Panc1 (cell line): ENCODE measurements at places on chromosomes 1 and 21.
A peak's percentile ranks its signal among the peaks of the same experiment; 100 is the strongest.

- no peak for DNase-seq
These were observed 45.2 kb upstream of the CD101 start for GRCh38 chr1:116956378-116956777.

GRCh38 chr1:15943992-15944307, 32.0 kb downstream of the ZBTB17 start:
- DNase-seq: no peak

DNA sequence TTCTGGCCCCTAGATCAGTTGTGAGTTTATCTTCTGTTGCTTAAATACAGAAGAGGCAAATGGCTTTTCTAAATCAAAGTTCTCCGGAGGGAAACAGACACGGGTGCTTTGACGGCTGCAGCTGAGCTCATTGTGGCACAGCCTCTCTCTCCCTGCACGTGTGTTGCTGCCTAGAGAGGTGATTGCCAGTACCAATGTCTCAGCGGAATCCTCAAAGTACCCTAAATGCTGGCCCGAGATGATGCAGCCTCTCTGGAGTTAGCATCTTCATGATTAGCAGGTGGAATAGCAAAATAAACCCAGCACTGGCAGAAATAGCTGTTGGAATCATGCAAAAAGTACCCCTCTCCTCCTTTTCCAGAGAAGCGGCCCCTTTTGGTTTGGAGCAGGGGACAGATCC, 192.2 kb downstream of the PRDM2 start:
- DNase-seq: no peak

- DNase-seq: no peak
These were observed 15.3 kb downstream of the RSPH1 start for GRCh38 chr21:42480736-42481135.

DNA sequence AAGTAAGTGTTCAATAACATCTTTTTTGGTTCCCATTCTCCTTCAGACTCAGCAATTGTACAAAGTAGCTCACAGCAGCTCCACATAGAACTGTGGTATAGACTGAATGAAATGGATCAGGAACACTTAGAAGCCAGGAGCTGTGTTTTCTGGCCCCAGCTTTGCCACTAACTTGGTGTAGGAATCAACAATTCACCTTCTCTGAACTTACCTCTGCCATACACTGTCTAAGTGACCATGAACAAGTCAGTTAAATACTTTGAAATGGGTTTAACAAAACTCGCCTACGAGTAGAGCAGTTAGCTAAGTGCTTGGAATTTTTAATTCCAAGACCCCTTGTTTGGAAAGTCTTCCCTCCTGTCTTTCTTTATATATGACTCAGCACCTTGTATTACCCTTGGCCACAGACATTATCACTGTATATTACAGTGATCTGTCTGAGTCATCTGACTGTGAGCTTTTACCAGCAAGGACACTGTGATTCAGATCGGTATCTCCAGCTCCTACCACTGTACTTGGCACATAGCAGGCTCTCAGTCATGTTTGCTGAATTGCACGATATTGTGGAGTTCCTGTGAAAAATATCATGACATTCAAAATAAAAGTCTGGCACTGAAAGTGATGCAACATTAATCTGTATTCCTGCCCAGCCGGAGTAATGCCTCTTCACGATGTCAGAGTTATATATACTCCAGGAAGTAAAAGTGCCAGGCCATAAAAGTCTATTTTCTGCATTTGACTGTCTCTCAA, 101.7 kb upstream of the BEND5 start:
- DNase-seq: peak; percentile 63
